ENCODE measurements at places on chromosomes 11 and 22. TPM values are rescaled to one million over a fixed set of nuclear protein-coding genes. Genes with fewer than 3 reads are reported as not detected.

DNA sequence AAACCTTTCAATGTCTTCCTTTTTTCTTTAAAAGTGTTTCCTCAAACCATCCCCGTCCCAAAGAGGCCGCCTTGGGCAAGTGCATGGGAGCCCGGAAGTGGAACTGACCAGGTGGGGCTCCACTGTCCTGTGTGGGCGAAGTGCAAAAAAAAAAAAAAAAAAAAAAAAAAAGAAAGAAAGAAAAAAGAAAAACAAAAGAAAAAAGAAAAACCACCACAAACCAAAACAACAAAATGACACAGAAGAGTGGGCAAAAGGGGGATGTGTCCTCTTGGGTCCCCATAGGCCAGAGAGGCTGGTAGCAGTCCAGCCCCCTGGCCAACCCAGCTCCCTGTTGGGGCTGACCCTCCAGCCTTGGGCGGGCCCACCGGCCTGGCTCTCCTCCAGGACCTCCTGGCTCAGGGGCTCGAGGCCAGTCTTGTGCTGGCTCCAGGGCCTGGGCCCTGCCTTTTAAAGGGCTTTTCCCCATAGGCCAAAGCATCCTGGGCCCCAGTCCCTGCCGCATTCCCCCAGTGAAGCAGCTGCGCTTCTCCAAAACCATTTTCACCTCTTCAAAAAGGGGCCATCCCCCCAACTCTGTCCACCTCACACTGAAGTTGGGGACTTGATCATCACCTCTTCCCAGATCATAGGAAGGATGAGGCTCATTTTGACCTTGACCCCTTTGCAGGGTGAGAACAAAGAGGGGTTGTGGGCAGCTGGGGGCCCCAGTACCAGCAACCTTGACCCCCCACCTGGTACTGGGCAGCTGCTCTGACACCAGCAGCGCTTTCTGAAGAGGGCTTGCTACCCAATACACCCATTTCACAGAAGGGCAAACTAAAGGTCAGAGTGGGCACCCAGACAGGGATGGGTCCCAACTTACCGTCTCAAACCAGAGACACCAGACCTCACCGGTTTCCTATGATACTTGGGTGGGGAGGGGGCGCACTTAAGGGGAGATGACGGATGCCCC, 9.4 kb downstream of the CBX6 start:
- no peaks in the 10 kb centered on the region for H3K4me1 ChIP-seq
- peaks cover 11% of the 10 kb centered on the region for H3K36me3 ChIP-seq
- DNase-seq: no peak

Gene THAP7
- total RNA-seq: 41.7 TPM

Gene IGF2
- total RNA-seq: 0.07 TPM

- no peak overlapping the region for H3K4me3 ChIP-seq
- no peaks in the 10 kb centered on the region for H3K4me1 ChIP-seq
- H3K27me3 ChIP-seq: no peaks in the 10 kb centered on the region
These were observed 1512.0 kb downstream of the BRD1 start for GRCh38 chr22:48315439-48316256.

Gene LIPT2
- 6.1 TPM for total RNA-seq

All from CD4-positive, CD25-positive, alpha-beta regulatory T cell (primary cell).